ENCODE measurements at places on chromosomes 16 and 17.
A peak's percentile ranks its signal among the peaks of the same experiment; 100 is the strongest.

GRCh38 chr17:73492821-73493814 is 151.1 kb downstream of the SDK2 start:
- DNase-seq = no peak

GRCh38 chr17:8121681-8122421 is 2.1 kb downstream of the HES7 start:
- DNase-seq = peak; percentile 75

GRCh38 chr17:60356940-60357339 is 35.0 kb downstream of the USP32 start:
- DNase-seq = no peak

GRCh38 chr16:86951831-86952598 is 365.2 kb downstream of the C16orf95 start:
- peak; percentile 58 for DNase-seq

DNA sequence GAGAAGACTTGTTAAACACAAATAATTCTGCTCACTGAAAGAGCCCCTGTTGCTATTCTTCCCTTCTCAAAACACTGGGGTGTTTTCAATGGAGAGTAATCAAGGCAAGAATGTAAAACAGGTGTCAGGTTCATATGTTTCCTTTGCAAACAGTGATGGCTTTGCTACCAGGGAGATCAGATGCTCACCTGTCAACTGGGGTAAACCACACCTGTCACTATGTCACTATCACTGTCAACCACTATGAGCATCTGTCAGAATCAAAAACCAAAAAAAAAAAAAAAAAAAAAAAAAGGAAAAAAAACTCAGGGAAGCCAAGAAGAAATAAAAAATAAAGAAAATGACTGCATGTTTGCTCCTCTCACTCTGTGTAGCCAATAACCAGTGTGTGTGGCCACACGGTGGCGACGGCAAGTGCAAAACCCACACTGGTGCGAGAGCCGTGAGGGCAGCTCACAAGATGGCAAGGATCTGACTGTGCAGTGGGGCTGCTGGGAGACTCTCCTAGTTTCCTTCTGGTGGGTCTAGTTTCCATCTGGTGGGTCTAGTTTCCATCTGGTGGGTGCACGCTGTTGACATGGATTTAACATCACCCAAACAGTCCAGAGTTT is 22.7 kb downstream of the USP22 start:
- DNase-seq = no peak

- no peak for DNase-seq
Observed at GRCh38 chr16:78179666-78180065, 80.2 kb downstream of the WWOX start.

GRCh38 chr17:41917679-41918313 is 955 bp downstream of the ACLY start:
- no peak for DNase-seq

DNA sequence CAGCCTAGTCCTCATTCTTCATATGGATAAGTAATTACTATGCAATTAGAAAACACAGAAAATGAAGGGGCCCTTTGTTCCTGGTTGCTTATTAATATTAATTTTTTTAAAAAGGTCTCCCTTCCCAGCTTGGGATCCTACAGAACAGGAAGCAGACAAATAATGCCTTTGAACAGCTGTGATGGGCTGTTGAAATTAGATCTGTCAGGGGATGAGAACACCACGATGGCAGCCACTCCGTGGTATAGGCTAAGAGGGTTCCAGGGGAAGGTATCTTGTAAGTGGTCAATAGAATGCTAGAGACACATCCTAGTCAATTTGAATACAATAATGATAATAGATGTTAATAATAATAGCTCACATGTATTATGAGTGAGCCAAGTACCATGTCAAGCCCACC is 83.1 kb downstream of the CCDC182 start:
- DNase-seq = no peak

DNA sequence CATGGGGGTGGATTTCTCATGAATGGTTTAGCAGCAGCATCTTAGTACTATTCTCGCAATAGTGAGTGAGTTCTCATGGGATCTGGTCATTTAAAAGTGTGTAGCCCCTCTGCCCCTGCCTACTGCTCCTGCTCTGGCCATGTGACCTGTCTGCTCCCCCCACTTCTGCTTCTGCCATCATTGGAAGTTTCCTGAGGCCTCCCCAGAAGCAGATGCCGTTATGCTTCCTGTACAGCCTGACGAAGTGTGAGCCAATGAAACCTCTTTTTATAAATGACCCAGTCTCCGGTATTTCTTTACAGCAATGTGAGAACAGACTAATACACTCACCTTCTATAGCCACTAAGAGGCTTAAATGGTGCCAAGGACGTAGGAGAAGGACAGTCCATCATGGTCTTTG is 51.5 kb downstream of the NOL11 start:
- DNase-seq = no peak

- no peak for DNase-seq
Observed at GRCh38 chr17:43701318-43701743, 39.6 kb upstream of the MEOX1 start.

DNA sequence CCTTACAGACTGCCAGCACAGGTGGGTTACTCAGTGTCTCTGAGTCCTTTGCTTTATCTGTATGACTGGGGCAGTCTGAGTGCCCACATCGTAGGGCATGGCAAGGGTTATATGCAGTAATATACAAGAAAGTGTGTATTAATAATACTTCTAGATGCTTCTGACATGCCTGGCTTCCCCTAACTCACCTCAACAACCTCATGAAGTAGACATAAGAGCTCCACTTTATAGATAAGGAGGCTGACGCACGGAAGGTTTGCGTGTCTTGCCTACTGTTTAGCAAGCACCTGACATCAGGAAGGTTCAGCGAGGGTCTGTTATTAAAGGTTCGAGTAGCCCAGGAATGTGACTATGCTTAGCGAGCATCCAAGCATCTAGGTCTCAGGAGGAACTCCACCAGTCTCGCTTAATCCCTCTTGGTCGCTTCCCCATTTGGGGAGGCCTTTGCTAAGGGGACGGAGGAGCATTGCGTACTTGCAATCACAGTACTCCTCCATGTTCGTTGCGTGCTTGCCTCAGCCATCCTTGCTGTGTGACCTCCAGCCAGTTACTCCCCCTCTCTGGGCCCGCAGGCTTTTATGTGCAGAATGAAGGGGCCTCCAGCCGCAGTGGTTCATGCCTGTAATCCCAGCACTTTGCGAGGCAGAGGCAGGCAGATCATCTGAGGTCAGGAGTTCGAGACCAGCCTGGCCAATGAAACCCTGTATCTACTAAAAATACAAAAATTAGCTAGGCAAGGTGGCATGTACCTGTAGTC is 1.6 kb downstream of the KCNG4 start:
- DNase-seq = no peak

DNA sequence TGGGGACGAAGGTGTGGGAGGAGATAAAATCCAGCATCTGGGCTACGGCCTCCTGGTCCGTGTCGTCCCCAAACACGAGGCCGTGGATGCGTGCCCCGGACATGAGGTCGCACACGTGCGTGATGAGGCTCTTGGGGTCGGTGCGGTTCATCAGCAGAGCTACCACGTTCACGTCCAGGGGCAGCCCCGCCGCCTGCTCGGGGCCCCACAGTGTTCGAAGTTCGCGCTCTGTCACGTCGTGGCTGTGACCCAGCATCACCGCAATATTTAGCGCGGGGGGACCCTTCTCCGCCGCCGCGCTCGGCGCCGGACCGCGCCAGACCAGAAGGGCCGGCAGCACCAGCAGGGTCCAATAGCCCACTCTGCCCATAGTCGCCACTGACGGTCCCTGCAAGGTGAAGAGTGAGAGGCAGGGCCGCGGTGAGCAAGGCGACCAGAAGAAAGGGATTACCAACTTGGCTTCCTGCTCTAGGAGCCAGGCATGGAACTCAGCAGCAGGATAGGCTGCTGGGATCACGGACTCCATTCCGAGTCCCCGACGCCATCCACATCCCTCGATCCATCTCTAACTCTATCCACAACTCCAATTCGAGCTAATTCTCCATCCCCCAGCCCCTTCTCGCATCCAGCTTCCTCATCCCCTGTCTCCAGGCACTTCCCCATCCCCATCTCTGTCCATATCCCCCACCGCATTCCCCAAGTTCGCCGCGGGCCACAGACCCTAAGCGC is 2.0 kb downstream of the GRIN2A start:
- no peak for DNase-seq

GRCh38 chr16:81933361-81933760 is 77.9 kb downstream of the SDR42E1 start:
- no peak for DNase-seq

GRCh38 chr16:27432558-27432957 is 30.6 kb downstream of the IL21R start:
- DNase-seq = no peak

DNA sequence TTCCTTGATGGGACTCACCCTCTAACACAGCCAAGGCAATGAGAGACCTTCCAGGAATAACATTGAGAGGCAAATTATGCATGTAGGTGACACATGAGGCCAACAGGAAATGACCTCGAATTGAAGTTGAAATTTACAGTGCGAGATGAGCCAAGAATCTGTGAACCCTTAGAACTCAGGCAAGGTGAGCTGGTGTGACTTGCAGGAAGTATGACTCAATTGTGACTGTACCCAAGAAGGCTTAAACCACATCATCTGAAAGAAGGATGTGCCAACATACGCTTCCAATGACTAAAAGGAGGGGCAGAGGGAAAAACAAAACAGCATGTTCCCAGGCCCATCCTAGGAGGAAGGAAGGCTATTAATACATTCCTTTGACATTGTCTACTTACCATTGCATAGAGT is 44.8 kb downstream of the PITPNC1 start:
- DNase-seq = peak; percentile 94

DNA sequence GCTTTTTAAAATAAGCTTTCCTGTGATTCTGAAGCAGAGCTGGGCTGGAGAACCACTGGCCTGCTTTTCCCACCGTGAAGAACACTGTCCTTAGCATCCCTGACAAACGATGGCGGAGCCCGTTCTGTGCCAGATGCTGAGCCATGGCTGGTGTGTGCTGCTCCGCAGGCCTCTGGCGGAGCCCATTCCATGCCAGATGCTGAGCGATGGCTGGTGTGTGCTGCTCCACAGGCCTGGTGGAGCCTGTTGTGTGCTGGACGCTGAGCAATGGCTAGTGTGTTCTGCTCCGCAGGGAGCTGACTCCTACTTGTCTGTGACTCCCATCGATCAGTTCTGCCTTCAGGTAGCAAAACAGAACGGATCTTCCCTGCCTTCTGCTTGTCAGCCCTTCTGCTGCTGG is 4.3 kb downstream of the ENDOV start:
- no peak for DNase-seq

GRCh38 chr16:787321-787966 is 737 bp downstream of the RPUSD1 start:
- no peak for DNase-seq

GRCh38 chr17:58913552-58913951 is 157.9 kb downstream of the PPM1E start:
- DNase-seq = no peak

GRCh38 chr16:5841974-5842373 is 744.4 kb upstream of the EEF2KMT start:
- DNase-seq = no peak

GRCh38 chr16:85995541-85996423 is 96.8 kb downstream of the IRF8 start:
- no peak for DNase-seq

Data from NCI-H460 (cell line).